Sciatic nerve (tissue), 2 donors: ENCODE measurements at places on chromosomes 1 and 21. TPM values are rescaled to one million over a fixed set of nuclear protein-coding genes. Genes with fewer than 3 reads are reported as not detected.

Gene SPRR2B
- total RNA-seq: not detected

Gene CLCA1
- not detected for total RNA-seq

GRCh38 chr1:162276493-162276892, 100.2 kb downstream of the SPATA46 start:
- no peak for DNase-seq

Gene AMY2A
- 1.5 TPM for total RNA-seq

Gene FBLIM1
- total RNA-seq: 29.0 TPM

DNA sequence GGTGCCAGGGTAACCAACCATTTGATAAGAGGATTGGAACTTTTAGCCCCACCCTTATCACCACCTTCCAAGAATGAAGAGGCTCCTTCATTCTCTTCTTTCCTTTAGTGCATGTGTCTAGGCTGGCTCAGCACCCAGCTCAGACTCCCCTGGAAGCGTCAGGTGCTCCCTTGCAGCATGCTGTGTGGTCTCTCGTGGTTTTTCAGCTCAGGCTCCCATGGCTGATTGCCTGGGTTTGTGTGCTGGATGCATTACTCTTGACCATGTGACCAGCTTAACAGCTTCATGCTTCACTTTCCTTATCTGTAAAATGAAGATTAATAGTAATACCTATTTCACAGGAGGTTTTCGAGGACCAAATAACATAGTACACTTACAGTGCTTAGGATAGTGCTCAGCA, 198.4 kb downstream of the HHAT start:
- DNase-seq: no peak

Gene WNT3A
- total RNA-seq: not detected

- no peak for DNase-seq
Observed at GRCh38 chr1:27179379-27179778, 24.5 kb upstream of the SLC9A1 start.

DNA sequence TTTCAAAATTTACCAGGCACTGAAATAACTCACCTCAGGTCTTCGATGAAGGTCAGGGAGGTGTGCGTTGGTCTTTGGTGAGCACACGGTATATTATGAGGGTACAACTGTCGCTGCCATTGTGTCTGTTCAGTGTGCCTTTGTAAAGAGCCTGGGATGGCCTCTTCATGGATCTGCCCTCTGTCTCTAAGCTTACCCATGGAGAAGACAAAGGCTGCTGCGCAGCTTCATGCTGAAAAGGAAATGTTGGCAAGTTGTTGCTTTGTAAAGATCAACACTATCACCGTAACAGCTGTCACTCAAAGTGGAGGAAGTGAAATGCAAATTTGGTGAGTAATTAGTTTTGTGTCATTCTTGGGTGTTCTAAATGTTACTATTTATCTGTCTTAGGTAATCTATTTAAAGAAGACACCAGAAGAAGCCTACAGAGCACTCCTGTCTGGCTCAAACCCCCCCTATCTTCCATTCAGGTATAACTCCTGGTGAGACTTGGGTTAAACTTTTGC, 71.6 kb downstream of the CDC14A start:
- DNase-seq: no peak

Gene PGLYRP4
- total RNA-seq: not detected

GRCh38 chr1:224343679-224344078, 13.0 kb upstream of the CNIH4 start:
- DNase-seq: no peak

- DNase-seq: no peak
Observed at GRCh38 chr1:230199554-230199953, 132.5 kb downstream of the GALNT2 start.

Gene KCNE2
- total RNA-seq: 2.2 TPM

Gene TTLL10
- total RNA-seq: 0.71 TPM

GRCh38 chr1:155006601-155007101, 4.0 kb downstream of the ZBTB7B start:
- DNase-seq: no peak

GRCh38 chr1:230708631-230709580, 5.0 kb downstream of the AGT start:
- no peak for DNase-seq

Gene ATAD3C
- 2.4 TPM for total RNA-seq

GRCh38 chr1:36857754-36858153, 176.6 kb downstream of the GRIK3 start:
- DNase-seq: no peak

- no peak for DNase-seq
Observed at GRCh38 chr1:165014753-165015152, 341.8 kb downstream of the LMX1A start.

DNA sequence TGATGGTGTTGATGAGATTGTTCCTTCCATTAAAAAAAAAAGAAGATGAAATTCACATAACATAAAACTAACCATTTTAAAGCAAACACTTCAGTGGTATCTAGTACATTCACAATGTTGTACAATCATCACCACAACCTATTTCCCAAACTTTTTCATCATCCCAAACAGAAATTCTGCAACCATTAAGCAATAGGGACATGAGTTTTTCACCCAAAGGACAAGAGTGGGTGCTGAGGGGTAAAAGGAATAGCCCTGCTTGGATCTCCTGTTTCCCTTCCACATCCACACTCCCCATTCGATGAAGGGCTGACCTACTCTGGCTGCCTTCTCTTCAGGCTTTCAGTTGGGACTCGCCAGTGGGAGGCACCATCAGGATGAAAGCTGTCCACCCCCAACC, 59.3 kb downstream of the SLC9A1 start:
- no peak for DNase-seq

GRCh38 chr1:36831186-36831810, 203.0 kb downstream of the GRIK3 start:
- DNase-seq: no peak

DNA sequence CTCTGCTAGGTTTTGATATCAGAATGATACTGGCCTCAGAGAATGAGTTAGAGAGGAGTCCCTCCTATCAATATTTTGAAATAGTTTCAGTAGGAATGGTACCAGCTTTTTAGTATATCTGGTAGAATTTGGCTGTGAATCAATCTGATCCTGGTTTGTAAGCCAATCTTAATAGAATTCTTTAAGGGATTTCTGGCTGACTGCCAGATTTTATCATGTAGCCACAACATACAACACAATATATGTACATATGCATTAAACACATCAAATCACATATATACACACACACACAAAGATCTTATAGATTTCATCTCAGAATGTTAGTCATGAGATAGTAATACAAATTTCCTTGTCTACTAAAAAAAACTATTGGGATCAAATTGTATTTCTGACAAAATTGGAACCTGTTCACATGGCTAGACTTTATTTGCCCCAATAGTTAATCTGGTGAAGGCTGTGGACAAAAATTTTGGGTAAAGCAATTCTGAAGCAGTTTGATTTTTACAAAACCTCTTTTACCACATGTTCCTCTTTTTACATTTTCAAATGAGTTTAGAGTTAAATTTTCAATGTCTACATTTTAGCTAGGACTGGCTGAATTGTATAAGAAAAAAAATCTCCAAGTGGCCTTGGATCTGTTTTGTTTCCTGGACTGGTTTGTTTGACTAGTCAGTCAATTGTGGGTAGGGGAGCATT, 151.7 kb downstream of the FASLG start:
- no peak for DNase-seq

DNA sequence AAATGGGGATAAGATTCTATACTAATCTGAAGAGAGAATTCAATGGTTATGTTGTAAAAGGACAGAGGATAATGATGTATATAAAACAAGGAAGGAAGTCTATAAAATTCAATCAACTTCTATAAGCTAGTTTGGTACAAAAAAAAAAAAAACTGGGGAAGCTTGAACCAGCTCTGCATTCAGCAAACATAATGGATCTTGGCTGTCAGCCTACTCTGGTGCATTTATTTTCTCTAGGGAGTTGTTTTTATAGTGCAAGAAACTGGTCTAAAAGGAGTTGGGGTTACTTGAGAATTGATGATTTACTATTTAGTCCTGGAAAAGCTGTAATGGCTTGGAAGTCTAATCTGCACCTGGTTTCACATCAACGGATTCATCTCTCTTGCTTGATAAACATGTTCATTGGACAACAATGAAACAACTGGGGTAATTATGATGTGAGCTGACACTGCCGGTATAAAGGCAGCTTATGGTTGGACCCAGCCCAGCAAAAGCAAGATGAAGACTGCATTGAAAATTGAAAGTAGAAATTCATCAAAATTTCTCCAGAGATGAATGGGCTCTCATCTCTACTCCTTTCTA, 199.4 kb upstream of the NRIP1 start:
- DNase-seq: no peak

Gene C1orf185
- not detected for total RNA-seq

DNA sequence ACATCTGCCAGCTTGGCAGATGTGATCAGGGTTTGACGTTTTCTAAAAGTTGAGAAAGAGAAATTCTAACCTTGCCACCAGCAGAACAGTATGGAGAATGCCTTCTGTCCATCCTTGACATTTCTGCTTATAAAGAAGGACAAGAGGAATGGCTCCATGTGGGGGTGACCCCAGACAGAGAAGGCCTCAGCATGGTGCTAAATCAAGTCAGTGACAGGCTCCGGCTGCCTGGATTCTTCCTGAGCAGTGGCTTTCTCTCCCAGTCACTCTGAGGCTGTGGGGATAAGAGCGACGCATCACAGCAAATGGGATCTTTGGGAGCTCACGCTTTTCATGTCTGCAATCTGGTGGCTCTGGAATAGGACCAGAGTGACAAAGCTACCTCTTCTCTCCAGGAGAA, 640.2 kb upstream of the CAMK1G start:
- no peak for DNase-seq

- DNase-seq: peak; percentile 95
Observed at GRCh38 chr1:30911059-30911954, 2.7 kb upstream of the SDC3 start.

DNA sequence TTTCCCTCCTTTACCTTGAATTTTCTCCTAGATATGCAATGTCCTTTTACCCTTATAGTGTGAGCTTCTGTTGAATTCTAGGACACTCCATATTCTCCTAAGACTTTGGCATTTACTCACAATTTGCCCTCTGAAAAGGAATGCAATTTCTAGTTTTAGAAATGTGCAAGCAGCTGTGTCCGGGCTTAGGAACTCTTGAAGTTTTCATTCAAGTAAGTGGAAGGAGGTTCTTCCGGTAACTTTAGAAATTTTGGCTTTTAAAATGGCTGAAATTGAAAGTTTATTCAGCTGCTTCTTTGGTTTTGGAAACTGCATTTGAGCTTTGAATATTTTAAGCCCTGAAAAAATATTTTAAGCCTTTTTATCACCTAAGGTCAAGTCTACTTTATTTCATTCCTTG, 56.3 kb downstream of the DPH5 start:
- no peak for DNase-seq

- DNase-seq: no peak
Observed at GRCh38 chr1:172003766-172004530, 162.7 kb downstream of the DNM3 start.

Gene IPO13
- 29.0 TPM for total RNA-seq

- no peak for DNase-seq
Observed at GRCh38 chr21:43974791-43975468, 37.2 kb upstream of the TRAPPC10 start.

DNA sequence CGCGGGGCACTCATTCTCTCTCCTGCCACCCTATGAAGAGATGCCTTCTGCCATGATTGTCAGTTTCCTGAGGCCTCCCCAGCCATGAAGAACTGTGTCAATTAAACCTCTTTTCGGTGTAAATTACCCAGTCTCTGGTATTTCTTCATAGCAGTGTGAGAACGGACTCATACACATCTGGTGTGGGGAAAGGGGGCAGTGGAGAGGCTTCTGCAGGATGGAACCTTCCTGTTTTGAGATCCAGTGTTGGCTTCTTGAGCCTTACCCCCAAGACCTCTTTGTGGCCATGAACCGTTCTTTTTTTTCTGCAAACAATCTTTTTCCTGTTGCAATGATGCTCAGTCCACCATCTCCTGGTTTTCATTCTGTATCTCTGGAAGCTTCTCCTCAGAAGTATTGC, 248.4 kb downstream of the PRDM2 start:
- no peak for DNase-seq

- no peak for DNase-seq
Observed at GRCh38 chr1:117061986-117062415, 1.9 kb downstream of the TTF2 start.

DNA sequence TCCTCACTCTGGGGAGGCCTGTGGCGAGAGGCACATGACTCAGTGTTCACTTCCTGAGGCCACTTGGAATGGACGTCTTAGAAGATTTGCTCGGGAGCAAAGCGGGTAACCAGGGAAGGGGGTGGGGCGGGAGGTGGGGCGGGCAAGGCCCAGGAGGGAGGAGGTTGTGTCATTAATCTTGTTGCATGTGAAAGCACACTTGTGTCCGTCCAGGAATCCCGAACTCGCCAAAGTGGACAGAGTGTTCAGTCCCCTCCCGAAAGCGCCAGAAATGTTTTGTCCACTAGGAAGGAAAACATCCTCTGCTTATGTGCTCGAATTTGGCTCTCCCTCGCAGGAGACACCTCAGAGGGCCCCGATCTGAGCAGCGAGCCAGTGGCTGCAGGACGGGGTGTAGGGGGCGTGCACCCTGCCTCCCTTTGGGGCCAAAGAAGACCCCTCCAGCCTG, 84.2 kb downstream of the SPSB1 start:
- no peak for DNase-seq

GRCh38 chr1:156766298-156767100, 836 bp upstream of the PRCC start:
- DNase-seq: peak; percentile 40

Gene ZC3H12A
- 5.8 TPM for total RNA-seq
